HT1080 (cell line): ENCODE measurements at places on chromosomes 16 and 17.

- no peak for DNase-seq
Observed at GRCh38 chr16:73405851-73406250, 357.9 kb upstream of the ZFHX3 start.

DNA sequence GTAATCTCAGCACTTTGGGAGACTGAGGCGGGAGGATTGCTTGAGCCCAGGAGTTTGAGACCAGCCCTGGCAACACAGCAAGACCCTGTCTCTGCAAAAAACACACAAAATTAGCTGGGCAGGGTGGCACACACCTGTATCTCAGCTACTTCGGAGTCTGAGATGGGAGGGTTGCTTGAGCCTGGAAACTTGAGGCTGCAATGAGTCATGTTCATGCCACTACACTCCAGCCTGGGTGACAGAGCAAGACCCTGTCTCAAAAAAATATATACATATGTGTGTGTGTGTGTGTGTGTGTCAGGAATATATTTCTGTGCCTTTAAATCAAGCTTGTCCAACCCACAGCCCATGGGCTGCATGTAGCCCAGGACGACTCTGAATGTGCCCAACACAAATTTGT lies 55.2 kb downstream of the CRISPLD2 start:
- no peak for DNase-seq

DNA sequence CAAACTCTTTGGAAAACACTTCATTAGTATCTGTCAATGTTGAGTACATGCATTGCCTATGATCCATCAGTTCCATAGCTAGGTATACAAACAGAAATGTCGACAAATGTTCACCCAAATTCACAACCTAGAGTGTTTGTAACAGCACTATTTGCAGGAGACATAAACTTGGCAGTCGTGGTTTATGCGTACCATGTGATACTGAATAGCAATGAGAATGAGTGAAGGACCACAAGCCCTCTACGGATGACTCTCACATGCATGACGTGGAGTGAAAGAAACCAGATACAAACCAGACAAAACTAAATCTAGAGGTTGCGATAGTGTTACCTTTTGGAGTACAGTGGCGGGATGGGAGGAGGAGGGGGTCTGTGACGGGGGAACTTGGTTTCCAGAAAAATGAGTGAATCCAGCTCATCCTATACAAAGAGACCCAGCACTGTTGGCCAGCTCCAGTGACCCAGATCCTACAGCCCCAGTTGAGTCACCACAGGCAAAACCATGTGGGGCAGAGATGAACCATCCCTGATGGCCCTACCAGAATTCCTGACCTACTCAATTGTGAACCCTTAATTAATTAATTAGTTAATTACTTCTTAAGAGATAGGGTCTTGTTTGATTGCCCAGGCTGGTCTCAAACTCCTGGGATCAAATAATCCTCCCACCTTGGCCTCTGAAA lies 15.9 kb upstream of the ULK2 start:
- no peak for DNase-seq

GRCh38 chr16:68364561-68364998 lies 53.8 kb downstream of the PRMT7 start:
- no peak for DNase-seq

GRCh38 chr17:38798614-38799500 lies 499 bp downstream of the PIP4K2B start:
- peak; percentile 44 for DNase-seq
